ENCODE measurements at places on chromosomes 4 and X.

DNA sequence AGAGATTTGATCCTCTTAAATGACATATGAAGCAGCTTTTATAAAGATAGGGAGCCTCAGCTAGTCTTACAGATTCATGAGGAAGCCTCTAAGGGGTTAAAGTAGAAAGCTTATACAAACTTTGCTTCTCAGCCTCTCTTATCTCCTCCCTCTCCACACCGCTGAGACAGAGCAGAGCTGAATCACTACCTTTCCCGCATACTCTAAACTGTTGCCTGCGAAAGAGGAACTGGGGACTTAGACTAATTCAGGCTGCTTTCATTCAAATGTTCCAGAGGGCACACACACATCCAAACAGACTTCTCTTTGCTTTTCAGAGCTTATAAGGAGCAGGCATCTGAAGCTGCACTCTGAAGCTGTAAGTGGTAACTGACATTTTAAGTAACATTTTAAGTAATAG, at the start of gene SERTM2:
Gene SERTM2 (plus strand): TSS at position 169 of the 400 bp plus-strand sequence. CDS start 7,213 bp downstream, outside the sequence.
- no peak for DNase-seq

DNA sequence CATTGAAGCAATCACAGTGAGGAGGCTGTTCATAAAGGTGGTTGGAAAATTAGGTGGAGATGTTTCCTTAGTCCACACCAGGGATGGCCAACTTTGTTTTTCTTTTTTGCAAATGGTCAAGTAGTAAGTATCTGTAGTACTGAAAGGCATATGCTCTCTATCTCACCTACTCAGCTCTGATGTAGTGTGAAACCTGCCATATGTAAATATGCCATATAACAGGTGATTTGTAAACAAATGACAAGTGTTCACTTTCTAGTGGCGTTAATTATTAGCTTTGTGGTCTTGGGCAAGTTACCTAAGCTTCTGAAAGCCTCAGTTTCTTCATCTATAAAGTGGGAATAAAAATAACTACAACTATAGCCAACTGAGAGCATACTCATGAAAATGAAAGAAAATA, 421.4 kb upstream of the LCORL start:
- no peak for DNase-seq

- no peak for DNase-seq
Observed at GRCh38 chr4:23060776-23061175, 368.0 kb downstream of the GBA3 start.

GRCh38 chr4:54378461-54378860, 149.4 kb downstream of the PDGFRA start:
- DNase-seq: no peak

GRCh38 chrX:96183391-96183790, 501.3 kb upstream of the DIAPH2 start:
- DNase-seq: no peak

GRCh38 chr4:24557026-24558025, 27.0 kb downstream of the DHX15 start:
- DNase-seq: no peak

GRCh38 chrX:48035891-48036290, 29.1 kb downstream of the SPACA5 start:
- no peak for DNase-seq

- DNase-seq: no peak
Observed at GRCh38 chrX:40727581-40728252, 7.6 kb downstream of the MED14 start.

GRCh38 chrX:15441464-15441863, 51.7 kb downstream of the PIR start:
- DNase-seq: no peak

GRCh38 chr4:38559374-38559773, 104.6 kb upstream of the KLF3 start:
- no peak for DNase-seq

DNA sequence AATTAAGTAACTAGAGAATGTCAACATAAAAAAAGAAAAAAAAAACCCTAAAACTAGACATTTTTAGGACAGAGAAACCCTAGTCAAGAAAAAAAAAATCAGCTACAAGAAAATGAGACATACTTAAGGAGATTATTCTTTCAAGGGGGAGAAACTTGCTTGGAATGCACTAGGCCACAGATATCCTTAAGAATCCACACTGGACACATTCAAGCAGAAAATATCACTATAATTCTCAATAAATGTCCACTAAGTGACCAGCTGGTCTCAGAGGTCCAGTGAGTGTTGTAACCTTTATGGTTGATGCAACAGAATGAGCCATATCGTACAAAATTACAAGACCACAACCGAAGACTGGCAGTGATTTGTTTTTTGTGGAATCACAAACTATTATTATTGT, 15.6 kb upstream of the IBSP start:
- no peak for DNase-seq

DNA sequence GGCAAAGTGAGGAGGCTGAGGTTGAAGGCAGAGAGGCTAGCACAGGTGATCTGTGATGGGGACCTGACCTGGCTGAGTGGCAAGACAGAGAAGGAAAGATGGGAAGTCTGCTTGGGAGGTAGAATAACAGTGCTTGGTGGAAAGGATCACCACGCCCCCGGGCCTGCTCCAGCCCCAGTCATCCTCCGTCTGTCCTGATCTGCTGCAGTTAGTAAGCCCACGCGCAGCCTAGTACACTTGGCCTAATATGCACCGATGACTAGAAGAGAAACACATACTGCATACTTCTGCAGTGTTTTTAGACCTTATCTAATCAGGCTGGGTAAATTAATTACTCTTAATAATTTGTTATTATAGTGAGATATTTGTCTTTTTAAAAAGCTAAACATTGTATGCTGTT, 103.7 kb upstream of the KLF3 start:
- DNase-seq: no peak

- no peak for DNase-seq
Observed at GRCh38 chr4:138086611-138087041, 155.5 kb downstream of the SLC7A11 start.

GRCh38 chr4:113059449-113060182, 10.2 kb downstream of the ANK2 start:
- no peak for DNase-seq

DNA sequence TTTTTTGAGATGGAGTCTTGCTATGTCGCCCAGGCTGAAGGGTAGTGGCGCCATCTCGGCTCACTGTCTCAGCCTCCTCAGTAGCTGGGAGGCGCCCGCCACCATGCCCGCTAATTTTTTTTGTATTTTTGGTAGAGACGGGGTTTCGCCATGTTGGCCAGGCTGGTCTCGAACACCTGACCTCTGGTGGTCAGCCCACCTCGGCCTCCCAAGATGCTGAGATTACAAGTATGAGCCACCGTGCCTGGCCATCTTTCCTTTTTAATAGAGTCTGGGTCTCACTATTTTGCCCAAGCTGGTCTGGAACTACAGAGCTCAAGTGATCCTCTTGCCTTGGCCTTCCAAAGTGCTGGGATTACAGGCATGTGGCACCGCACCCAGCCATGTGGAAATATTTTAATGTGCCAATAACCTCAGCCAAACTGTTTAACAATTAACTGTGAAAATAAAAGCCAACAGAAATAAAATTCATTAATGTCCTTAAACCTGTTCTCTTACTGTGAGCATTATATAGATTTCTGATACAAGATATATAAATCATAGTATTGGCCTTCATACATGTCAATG, 16.3 kb downstream of the PDS5A start:
- DNase-seq: no peak

- no peak for DNase-seq
Observed at GRCh38 chr4:52619591-52619931, 39.5 kb downstream of the USP46 start.

All from skeletal muscle cell (primary cell).